T-helper 2 cell (primary cell): ENCODE measurements at places on chromosomes 11 and 22.

- no peak for DNase-seq
Measured at GRCh38 chr11:130099356-130099755, 29.7 kb downstream of the APLP2 start.

DNA sequence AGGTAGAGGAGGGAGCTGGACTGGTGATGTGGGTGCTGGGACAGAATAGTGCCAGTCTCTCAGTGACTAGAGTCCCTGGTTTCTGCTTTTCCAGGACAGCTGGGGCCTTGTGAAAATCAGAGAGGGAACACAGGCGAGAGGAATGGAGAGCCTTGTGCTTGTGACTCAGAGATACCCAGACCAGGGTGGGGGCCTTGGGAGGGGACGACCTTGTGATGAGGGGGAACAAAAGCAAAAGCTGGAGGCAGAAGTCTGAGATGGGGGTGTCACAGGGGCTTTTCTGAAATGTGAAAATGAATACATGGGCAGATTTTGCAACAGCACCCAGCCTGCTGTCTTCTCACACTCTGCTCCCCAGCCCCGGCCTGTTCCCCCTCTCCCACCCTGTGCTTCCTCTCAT, 3.4 kb upstream of the NR1H3 start:
- DNase-seq: no peak

DNA sequence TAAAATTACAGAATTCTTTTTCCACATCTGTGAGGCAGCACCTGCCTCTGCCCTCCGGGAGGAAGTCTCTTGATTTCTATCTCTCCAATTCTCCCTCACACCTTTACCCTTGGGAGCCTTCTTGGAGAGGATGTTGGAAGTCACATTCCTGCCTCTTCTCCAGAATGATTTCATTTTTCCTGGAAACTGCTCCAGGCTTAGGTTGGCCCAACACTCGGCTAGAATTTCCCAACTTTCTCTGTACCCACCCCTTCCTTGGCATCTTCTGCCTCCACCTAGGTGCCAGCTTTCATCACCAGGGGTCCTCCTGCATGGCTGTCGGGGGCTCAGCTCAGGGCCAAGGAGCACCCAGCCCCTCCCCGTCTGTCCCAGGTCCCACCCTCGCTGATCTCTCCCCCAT, 43.2 kb downstream of the SLCO2B1 start:
- DNase-seq: no peak

- DNase-seq: no peak
Measured at GRCh38 chr11:36328966-36329673, 33.0 kb downstream of the PRR5L start.

DNA sequence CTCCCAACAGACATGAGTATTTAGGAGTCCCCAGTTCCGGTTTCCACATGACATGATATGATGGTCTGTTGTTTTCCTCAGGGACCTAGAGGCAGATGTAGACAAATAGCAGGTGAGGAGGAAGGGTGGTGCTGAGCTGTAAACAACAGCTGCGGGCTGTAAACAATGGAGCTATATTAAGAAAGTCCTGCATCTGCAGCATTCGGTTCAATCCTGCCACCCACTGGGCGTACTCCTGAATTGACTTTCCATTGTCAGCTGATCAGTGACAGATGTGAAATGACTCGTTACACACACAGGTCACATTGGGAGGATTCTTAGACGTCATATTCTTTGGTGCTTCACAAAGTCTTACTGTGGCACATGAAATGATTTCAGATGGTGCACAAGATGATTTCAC, 26.8 kb upstream of the RAG1 start:
- DNase-seq: peak; percentile 66

- no peak for DNase-seq
Measured at GRCh38 chr22:30668386-30668710, 673 bp upstream of the DUSP18 start.

- DNase-seq: no peak
Measured at GRCh38 chr11:30381879-30382278, 59.0 kb downstream of the ARL14EP start.

GRCh38 chr11:88474655-88475054, 137.1 kb upstream of the CTSC start:
- no peak for DNase-seq

DNA sequence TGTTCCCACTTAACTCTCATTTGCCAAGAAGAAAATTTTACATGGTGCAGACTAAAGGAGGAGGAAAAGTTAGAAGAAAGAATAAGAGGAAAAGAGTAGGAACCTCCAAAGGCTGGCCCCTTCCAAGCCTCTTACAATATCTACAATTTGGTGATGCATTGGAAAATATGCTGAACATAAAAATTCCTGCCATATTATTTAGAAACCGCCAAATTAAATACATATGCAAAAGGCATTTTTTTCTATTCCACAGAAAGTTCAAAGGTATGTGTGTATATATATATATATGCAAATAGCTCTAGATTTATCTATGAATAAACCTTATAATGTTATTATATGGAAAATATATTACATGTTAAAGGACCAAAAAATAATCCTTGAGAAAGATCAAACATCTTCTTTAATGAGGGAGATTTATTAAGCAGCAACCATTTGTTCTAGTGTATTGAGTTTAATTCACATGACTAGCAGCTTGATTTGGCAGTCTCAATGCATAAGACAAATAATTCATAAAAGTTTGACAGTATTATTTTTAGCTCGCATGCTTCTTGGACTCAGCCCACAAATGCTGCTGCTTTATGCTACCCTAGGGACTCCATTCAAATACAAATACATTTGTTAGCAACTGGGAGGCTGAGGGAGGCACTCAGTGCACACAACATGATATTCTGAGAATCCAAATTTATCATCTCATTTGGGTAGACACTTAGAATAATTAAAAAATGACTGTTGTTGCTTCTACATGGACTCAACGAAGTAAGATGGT, 184.9 kb downstream of the SBF2 start:
- DNase-seq: no peak

- no peak for DNase-seq
Measured at GRCh38 chr11:6323291-6323905, 3.1 kb upstream of the CAVIN3 start.

GRCh38 chr11:21631991-21632390, 560.9 kb upstream of the ANO5 start:
- no peak for DNase-seq

- DNase-seq: no peak
Measured at GRCh38 chr11:125939081-125939521, 6.7 kb upstream of the VSIG10L2 start.

- no peak for DNase-seq
Measured at GRCh38 chr22:49632199-49633009, 195.3 kb downstream of the BRD1 start.

DNA sequence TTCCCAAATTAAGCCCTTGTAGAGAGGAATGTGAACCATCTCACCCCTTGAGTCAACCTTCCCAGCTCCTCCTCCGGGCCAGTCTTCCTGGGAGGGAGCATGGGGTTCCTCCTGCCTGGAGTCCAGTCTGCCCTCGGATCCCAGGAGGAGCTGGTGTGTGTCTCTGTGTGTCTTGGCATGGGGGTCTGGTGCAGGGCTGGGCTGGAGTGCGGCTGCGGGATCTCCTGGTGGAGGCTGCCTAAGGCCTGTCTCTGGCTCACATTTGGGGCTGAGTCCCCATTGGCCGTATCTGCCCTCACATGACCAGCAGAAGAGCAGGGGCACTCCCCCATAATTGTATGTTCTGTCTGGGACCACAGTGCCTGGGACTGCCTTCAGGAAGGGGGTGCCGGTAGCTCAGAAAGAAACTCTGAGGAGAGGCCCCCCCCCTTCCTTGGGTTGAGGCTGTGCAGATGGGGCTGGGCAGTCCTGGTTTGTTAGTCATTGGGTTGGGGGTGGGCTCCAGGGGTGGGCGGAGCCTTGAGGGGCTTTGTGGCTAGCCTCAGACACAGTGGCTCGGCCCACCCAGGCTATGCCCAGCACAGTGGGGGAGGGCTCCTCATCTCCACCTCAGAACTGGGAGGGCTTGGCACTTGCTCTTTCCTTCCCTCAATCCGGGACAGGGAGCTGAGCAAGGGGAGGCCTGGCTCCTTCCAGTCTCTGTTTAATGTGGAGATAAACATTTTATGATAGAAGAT, 2.9 kb downstream of the C1QTNF5 start:
- no peak for DNase-seq

DNA sequence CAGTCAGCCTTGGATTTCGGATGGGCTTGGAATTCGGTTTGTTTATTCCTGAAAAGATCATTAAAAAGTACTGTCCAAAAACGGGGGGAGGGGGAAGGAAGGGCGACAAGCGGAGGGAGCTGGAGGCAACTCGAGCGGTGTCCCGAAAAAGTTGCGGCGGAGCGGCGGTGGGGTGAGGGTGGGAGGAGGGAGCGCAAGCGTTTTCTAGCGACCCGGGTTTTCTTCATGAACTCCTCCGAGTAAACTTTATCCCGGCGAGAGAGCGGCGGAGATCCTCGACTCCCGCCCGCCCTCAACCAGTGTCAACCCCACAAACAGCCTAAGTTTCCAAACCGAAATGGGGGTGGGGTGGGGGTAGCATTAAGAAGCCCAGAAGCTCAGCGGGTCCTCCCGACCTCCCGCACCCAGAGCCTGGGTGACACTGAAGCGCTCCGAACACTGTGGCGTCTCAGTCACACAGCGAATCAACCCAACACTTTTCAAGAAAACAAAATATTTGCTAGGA, 133.0 kb upstream of the C11orf58 start:
- no peak for DNase-seq

DNA sequence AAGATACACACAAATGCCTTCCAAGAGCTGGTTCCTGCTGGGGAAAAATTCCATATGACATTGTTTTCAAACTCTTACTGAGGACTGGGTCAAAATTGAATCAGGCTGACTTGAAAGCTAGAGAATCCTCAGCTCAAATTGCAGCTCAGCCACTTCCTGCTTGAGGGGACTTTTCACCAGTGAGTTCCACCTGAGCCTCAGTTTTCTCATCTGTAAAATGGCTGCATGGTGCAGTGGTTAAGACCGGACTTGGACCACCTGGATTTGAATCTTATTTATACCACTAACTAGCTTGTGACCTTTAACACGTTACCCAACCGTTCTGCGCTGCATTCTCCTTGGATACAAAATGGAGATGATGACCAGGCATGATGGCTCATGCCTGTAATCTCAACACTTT, 69.9 kb upstream of the ASPHD2 start:
- DNase-seq: no peak

GRCh38 chr11:103894034-103894433, 142.4 kb upstream of the DDI1 start:
- no peak for DNase-seq

DNA sequence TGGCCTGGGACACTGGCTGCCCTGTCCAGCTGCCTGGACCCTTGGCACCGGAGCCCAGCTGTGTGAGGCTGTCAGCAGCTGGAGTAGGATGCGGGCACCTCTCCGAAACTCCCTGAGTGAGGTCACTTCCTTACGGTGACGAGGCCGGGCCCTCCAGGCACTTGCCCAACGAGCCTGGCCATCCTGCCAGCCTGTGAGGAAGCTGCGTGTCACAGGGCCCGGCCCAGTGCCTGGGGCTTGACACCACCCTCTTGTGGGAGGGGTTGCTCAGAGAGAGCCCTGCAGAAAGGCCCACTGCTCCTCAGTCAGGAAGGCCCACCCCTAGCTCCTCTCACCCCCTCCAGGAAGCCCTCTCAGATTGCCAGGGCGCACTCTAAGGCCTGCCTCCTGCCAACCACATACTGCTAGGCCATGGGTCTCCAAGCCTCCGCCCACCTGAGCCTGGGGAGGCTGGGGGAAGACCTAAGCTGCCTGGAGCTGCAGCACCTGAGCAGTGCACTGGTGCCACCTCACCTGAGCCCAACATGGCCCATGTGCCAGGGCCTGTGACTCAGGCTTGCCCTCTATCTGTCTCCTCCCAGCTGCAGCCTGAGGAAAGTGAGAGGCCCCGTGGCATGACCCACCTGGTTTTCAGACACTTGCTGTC, 4.3 kb upstream of the PHLDA2 start:
- no peak for DNase-seq

DNA sequence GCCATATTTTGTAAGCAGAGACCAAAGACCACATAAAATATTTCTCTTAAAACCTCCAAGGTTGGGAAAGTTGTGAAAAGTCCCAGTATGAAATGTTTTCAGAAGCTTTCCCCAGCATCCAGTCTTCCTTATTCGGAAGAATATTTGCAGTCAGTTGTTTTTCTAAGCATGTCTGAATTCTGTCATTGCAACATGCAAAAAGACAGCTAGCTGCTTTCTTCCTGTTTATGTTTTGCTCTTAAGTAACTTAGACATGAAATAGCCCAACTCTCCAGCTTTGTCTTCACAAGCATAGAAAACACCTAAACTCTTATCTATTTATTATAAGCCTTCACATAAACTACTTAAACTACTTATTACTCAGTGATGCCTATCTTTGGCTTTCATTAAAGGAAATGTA, 57.9 kb upstream of the MMP13 start:
- no peak for DNase-seq

GRCh38 chr11:94295534-94295933, 8.8 kb upstream of the IZUMO1R start:
- DNase-seq: no peak

- DNase-seq: no peak
Measured at GRCh38 chr11:20707876-20708275, 38.5 kb downstream of the NELL1 start.

DNA sequence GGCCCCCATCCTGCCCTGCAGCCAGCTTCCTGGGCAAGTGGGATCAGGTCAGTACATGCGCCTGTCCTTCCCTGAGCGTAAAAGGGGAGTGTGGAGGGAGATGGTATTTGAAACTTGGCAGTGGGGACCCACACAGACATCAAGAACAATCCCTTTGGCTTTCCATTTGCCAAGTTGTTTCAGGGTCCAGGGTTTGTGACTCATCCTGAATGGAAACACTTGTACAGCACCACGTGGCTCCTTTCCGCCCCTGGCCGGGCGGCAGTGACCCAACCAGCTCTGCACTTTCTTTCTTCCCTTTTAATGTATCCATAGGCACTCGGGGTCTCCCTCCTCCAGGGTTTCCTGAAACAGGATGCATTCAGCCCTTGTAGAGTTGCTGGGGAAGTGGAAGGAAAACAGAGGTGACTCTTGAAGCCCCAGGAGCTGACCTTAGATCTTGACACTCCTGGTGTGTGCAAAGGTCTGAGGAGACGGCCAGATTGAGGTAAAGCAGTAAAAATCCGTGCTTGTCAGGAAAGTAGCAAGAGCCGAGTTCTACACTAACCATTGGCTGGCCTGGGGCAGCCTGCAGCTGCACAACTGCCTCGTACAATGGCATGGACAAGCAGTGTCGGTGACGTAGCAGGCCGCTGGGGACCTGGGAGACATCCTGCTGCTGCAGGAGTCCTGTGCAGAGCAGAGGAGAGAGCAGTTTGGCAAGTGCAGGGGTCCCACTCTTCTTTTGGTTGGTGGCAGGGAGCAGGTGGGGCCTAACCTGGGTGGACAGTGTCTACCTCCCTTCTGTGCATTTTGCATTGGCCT, 189.8 kb downstream of the SNX19 start:
- no peak for DNase-seq

GRCh38 chr11:2752204-2752770, 52.5 kb upstream of the KCNQ1OT1 start:
- no peak for DNase-seq

- no peak for DNase-seq
Measured at GRCh38 chr22:31578171-31578570, 81.8 kb downstream of the SFI1 start.

- no peak for DNase-seq
Measured at GRCh38 chr11:114346709-114347141, 50.5 kb downstream of the NNMT start.
